ENCODE measurements at places on chromosomes 12 and 14.

DNA sequence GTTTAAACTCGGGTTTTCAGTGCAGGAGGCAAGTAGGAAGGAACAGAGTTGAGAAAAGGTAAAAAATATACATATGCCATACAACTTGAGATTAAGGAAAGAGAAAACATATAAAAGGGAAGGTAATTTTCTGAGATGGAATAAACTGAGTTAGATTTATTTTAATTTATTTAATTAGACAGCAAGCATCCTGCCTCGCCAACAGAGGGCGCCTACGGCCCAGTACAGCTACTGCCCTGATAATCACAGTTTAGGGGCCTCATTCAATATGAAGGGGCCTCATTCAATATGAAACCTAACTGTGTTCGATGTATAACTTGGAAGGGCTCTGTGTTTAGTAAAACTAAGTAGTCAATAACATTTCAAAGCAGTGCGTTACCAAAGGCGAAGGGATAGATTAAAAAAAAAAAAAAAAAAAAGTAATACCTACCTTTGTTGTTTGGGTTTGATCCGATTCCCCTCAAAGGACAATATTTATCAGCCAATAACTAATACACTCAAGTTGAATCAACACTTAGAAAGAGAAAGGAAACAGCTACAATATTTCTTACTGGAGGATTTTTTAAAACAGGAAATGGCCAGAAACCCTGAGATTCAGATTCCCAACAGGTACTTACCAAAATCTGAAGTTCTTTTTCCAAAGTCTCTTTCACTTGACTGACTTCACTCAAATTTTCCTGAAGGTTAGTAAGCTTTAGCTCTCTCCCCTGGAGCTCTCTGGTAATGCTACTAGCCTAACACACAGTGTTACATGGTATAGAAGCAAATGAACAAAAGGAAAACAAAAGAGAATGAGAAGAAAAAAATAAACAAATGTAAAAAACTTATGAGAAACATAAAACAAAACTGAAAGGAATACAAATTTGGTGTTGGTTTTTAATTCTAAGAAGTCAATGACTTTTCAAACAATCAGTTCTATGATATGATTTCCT lies 70.0 kb upstream of the VPS33A start:
- DNase-seq = peak; percentile 76

DNA sequence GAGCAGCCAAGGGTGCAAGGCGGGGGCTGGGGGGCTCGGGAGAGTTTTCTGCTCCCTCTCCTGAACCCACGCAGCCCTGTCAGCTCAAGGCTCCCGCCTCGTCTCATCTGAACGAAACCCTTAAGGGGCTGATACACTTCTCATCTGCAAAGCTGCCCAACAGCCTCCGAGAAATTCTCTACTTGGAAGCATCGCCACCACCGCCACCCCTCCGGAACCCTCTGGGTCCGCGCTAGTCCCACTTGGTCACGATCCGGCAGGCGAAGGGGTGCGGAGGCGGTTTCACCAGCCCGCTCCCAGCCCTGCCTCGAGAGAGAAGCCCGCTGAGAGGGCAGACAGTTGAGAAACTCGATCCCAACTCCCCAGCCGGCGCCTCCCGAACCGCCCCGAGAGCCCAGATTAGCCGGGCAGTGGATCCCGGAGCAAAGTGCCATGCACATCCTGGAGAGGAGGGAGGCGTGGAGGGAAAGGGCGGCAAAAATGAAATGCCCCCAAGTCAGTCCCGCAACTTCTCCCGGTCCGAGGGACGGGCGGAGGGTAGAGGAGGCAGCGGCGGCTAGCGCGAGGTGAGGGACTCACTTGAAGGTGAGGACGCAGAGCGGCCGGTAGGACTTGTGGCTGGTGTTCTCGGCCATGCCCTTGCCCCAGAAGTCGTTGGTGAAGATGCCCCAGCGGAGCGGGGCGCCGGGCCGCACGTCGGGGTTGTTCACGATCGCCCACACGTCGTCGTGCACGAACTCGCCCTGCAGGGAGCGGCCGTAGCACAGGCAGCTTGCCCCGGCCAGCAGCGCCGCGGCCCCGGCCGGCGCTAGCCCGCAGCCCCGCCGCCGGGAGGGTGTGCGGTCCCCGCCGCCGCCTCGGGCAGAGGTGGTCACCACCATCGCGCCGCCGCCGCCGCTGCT lies 620 bp downstream of the TMTC1 start:
- peak; percentile 46 for DNase-seq

- DNase-seq = peak; percentile 73
Measured at GRCh38 chr12:47742253-47742825, 16.3 kb downstream of the RAPGEF3 start.

DNA sequence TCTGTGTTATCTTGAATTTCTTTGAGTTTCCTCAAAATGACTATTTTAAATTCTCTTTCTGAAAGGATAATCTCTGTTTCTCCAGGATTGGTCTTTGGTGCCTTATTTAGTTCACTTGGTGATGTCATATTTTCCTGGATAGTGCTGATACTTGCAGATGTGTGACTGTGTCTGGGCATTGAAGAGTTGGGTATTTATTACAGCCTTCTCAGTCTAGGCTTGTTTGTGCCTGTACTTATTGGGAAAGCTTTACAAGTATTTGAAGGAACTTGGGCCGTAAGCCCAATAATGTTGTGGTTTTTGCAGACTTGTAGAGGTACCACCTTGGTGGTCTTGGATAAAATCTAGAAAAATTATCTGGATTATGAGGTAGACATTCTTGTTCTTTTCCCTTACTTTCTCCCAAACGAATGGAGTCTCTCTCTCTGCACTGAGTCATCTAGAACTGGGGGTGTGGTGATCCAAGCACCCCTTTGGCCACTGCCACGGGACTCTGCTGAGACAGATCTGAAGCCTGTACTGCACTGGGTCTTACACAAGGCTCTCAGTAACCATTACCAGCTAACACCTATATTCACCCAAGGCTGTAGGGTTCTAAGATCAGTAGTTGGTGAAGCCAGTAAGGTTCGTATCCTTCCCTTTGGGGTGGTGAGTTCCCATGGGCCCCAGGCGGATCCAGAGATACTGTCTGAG lies 703.7 kb upstream of the MGAT4C start:
- no peak for DNase-seq

GRCh38 chr14:65277580-65278270 lies 134.8 kb upstream of the FUT8 start:
- no peak for DNase-seq

GRCh38 chr14:71135911-71136310 lies 228.7 kb downstream of the PCNX1 start:
- no peak for DNase-seq

GRCh38 chr12:52798003-52798670 lies 2.2 kb upstream of the KRT3 start:
- DNase-seq = no peak

GRCh38 chr12:116159593-116160200 lies 117.8 kb downstream of the MED13L start:
- DNase-seq = no peak

DNA sequence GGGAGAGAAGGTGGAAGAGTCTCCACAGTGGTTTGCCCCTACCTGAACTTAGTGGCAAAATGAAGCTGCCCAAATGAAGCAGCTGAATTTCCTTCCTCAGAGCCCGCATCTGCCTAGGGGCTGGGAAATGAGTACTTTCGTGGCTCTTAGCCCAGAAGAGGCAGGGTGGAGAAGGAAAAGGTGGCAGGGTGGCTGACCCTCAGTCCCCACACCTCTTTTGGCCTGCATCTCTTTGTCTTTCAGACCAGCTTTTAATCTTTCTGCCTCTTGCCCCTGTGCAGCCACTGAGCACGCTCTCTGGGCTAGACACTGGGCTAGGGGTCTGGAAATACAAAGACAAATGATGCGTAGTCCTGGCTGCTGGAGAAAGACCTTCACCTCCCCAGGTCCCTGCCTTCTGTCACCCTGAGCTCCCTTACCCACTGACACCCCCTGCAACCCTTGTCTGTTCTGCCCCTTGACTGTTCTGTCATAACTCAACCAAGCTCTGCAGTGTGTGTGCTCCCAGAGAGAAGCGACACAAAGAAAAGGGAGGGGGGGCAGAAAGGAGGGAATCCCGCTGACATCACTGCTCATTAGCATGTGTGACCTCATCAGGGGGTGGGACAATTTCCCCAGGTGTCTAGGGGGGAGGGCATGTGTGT lies 371 bp upstream of the REM2 start:
- no peak for DNase-seq

GRCh38 chr14:68568907-68569897 lies 223.7 kb downstream of the ZFP36L1 start:
- no peak for DNase-seq

DNA sequence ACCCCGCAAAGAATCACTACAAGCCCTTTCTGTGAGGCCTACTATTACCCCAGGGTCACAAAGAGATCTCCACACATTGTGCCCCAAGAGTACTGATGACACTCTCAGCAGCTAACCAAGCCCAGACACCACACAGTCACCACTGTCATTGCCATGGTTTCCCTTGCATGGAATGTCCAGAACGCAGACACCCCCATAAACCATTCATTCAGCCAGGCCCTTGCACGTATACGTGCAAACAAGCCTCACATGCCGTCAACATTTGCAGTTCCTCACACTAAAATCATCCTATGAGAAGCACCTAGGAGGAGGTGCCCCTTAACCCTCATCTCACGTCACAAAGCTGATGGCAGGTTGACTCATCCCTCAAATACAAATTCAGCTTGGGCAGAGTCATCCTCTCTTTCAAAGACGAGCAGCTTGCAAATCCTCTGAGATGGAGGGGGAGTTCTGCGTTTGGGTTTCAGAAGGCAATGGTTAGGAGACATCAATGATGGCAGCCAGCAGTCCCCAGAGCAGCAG lies 17.1 kb upstream of the KRT77 start:
- no peak for DNase-seq

GRCh38 chr12:124679533-124680371 lies 112.3 kb upstream of the NCOR2 start:
- DNase-seq = no peak

DNA sequence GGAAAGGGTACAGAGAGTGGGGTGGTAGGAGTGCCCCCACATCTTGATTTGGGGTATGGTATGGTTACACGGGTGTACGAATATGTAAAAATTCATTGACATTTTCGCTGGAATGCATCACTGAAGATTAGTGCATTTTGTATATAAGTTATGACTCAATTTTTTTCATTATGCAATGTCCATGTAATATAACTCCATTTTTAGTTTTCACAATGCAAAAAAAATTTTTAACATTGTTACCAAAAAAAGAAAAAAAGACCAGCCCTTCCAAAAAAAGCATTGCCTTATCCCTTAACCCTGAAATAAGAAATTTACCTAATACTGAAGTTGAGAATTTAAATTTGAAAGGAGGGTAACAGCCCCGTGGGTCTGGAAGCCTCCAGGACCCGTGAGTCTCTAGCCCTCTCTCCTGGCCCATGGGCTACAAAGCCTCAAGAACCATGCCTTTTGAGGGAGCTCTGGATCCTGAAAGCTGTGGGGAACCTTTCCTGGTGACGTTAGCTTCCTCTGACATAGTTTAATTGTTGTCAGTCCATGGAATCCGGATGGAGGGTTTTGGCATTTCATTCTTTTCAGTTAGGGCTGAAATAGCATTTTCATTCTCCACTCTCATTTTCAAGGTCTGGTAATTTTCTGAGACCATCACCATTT lies 55.6 kb upstream of the ACTN1 start:
- DNase-seq = no peak

- no peak for DNase-seq
Measured at GRCh38 chr14:60204843-60205774, 39.9 kb upstream of the DHRS7 start.

- no peak for DNase-seq
Measured at GRCh38 chr12:85779768-85780167, 56.4 kb downstream of the RASSF9 start.

DNA sequence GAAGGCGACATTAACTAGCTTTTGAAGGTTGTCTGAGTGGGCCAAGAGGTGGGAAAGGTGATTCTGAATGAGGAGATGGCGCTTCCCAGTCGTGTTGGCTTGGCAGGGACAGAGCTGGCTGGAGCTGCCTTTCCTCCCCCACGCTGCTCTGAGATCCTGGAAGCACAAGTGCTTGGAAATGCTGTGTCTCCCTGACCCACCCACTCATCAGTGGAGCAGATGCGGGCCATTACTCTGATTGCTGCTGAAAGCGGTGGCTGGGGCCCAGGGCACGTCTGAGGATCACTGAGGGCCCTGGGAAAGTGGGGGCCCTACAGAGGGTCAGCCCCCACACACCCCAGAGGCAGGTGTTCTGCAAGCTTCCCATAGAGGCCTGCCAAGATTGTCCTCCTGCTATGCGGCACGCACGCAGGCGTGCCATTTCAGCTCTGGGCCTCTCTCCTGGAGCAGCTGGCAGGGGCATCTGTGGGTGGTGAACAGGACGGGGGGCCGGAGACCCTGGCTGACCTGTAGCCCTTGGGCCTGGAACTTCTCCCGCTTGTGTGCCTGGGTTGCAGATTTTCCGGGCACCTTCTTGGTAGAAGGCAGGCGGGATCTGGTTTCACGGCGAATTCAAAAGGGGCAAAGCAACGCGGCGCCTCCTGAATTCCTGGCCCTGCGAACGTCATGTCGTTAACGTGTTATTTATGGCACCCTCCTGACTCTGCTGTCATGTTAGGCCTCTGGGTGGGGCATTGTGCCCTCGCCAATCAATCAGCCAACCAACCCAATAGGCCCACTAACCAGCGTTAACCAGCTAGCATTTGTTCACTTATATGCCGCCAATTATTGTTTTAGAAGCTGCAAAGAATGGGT lies 133.8 kb upstream of the TBX3 start:
- DNase-seq = no peak

DNA sequence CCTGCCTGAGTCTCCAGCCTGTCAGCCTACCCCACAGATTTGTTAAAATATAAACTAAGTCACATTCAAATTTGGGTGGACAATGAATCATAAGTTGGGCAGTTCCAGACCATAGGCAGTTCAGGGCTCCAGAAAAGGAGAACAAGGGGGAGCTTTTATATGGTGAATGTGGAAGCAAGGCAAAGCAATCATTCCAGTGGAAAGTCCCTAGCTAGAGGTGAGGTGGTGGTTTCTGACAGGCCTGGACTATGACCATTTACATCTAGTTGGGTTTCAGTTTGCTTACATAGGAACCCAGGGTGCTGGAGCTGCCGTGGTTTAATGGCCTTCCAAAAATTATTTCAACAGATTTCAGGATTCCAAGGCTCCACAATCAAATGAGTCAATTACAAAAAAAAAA lies 207.3 kb downstream of the AEBP2 start:
- no peak for DNase-seq

GRCh38 chr12:41970744-41971143 lies 173.9 kb downstream of the GXYLT1 start:
- no peak for DNase-seq

DNA sequence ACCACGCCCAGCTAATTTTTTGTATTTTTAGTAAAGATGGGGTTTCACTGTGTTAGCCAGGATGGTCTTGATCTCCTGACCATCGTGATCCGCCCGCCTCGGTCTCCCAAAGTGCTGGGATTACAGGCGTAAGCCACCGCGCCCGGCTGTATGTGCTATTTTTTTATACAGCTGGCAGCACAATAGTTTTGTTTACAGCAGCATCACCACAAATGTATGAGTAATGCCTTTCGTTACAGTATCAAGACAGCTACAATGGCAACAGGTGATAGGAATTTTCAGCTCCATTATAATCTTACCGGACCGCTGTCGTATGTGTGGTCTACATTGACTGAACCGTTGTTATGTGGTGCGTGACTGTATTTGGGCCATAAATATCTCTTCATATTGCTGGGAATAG lies 11.6 kb upstream of the MDM2 start:
- DNase-seq = no peak
